ENCODE measurements at places on chromosomes 7 and 10.

DNA sequence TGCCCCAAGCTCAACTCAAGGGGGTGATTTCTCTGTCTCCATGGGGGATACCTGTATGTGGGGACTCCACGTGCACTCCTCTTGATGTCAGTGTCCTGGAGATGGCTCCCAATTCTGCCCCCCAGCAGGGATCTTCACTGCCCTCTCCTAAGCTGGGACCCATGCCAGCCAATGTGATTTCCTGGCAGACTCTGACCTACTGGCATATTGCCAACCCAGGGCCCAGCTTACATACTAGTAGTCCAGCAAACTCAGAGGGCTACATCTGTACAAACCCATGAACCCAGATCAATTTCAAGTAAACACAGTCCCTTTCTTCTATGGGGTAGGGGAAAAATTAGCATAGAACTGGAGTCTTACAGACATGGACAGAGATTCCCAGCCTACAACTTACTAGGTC is 26.2 kb upstream of the BMPR1A start:
- DNase-seq: peak; percentile 24

DNA sequence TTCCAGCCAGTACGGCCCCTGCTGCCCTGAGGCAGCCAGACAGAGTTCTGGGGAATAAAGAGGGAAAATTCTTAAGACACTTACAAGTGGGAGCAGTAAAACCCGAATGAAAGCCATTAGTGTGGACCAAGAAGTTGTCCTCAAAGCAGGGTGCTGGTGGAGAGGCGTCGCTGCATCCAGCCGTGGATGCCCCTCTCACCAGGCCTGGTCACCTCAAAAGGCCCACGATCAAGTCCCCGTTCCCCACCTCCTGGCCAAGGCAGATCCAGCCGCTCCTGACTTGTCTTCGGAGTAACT is 656 bp downstream of the VSTM4 start:
- DNase-seq: no peak

GRCh38 chr10:121566755-121567154 is 31.5 kb downstream of the FGFR2 start:
- no peak for DNase-seq

DNA sequence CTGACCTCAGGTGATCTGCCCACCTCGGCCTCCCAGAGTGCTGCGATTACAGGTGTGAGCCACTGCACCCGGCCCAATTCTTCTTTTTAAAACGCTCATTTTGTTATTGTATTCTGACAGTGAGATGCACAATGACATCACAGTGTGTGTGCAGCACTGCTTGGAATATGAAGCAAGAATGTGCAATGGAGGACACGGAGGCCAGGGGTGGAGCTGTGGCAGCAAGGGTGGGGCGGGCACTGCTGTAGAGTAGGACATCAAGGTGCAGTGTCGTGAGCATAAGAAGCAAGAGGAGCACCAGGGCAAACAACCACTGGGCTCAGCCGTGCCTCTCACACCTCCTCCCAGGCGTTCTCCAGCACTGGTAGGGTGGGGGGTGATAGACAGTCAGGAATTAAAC is 26.8 kb upstream of the GRID1 start:
- DNase-seq: no peak

DNA sequence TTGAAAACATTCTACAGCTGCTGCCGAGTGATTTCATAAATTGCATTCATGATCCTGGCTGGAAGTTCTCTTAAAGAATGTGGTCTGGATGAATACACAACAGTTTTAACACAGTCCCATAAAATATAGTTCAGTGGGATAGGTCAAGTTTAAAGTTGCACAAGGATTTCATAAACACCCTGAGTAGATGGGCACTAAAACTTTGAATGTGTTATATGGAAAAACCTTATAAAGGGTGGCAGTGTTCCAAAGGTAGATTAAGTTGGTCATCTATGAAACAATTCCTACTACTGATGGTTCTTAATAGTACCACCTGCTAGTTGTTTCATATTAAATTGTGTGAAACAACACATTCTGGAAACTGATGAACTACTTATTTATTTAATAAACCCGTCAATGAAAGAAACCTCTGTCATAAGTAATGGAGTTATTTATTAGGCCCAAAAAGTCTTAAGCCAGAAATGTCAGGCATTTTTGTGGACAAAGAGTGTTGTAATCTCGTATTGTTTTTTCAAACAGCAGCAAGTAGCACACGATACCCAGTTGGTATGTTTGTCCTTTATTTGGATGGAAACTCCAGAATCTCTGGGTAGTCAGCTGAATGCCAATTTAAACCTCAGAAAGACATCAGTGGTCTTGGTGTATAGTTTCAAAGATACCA is 14.3 kb upstream of the RPA3 start:
- DNase-seq: no peak
